ENCODE measurements at places on chromosomes 16 and 17.

- DNase-seq = no peak
These were observed 65.6 kb downstream of the XYLT1 start for GRCh38 chr16:17404941-17405689.

GRCh38 chr16:83187405-83187804 lies 560.6 kb downstream of the CDH13 start:
- DNase-seq = peak; percentile 61

GRCh38 chr16:89924925-89925307 lies 1.8 kb downstream of the TUBB3 start:
- no peak for DNase-seq

DNA sequence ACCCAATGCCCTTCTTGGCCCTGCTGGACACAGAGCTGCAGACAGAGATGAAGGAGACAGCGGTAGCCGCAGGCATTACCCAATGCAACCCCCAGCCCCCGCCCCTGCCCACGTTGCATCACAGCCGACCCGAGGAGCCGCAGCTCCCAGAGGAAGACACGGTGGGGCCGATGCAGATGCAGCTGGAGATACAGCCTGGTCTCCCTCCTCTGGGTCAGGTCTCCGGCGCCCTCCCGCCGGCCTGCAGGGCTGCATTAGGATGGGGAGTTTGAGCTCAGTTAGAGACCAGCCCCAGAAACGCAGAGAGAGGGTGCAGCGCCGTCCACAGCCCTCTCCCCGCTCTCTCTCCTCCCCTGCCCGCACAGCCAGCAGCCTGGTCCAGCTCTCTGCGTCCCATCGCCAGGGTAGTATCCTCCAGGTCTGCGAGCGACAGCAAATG lies 19.4 kb upstream of the UBE2I start:
- no peak for DNase-seq

GRCh38 chr16:58970775-58971174 lies 236.7 kb upstream of the GOT2 start:
- no peak for DNase-seq

GRCh38 chr17:1762901-1763898 lies 1.3 kb downstream of the SERPINF1 start:
- DNase-seq = no peak

- no peak for DNase-seq
These were observed 35.0 kb upstream of the MNT start for GRCh38 chr17:2435862-2436261.

- no peak for DNase-seq
These were observed 8.7 kb downstream of the HEXIM2 start for GRCh38 chr17:45170280-45170930.

GRCh38 chr17:63399856-63400255 lies 46.2 kb downstream of the CYB561 start:
- no peak for DNase-seq

DNA sequence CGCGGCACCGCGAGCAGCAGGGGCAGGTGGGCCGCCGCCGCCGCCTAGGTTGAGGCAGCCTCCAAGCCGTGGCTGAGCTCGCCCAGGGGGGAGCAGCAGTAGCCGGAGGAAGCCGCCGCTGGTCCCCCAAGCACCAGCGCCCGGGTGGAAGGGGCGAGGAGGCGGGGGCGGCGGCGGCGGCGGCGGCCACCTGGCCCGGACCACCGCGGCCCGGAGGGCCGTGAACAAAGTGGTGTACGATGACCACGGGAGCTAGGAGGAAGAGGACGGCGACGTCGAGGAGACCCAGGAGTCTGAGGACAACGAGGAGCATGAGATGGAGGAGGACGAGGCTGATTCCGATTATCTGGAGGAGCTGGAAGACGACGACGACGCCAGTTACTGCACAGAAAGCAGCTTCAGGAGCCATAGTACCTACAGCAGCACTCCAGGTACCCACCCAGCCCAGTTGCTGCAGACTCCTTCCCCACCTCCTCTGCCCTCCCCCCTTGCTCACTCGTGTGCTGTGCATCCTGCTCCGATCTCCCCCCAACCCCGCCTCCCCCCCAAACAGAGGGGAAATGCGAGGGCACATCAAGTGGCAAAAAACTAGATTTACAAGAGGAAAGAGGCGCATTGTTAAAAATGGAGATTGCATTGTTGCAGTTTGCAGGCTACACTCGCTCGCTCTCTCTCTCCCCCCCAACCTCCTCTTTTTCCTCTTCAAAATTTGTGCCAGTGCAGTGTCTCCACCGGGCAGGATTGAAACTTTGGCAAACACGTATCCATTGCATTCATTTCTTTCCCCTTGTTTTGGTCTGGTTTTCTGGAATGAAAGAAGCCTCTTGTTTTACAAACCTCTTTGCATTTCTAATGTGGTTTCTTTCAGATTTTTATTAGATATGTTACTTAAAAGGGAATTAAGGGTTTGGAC lies 41.8 kb upstream of the AMZ2 start:
- no peak for DNase-seq

- no peak for DNase-seq
These were observed 31.9 kb downstream of the ARHGAP23 start for GRCh38 chr17:38460082-38460715.

DNA sequence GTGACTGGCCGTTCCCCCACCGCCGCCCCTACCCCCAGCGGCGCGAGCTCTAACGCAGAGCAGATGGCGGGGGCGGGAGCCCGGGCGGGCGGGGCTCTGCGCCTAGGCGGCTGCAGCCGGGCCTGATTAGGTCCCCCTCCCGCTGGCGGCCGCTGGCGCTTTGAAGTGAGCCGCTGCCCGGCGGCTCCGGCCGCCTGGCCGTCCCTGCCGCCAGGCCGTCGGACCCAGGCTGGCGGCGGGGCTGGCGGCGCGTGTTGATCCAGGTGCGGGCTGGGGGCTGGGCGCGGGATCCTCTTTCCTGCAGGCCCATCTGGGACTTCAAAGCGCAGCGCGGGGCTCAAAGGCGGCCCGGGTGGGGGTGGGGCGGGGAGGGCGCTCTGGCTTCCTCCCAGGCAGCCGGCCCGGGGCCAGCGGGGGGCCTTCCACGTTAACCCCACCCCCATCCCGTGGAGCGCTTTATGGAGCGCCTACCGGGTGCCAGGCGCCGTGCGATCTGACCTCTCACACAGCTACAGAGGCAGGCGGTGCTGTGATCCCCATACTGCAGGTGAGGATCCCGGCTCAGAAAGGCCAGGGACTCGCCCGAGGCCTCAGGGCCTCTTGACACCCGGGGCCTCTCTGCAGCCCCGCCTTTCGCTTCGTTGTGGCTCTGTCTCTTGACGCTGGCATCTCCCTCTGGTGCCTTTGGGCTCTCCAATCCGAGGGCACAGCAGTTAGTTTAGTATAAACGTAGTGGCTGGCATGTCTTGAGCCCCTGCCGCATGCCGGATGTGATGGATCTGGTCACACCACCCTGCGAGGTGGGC lies 80.0 kb upstream of the NKD1 start:
- DNase-seq = no peak

DNA sequence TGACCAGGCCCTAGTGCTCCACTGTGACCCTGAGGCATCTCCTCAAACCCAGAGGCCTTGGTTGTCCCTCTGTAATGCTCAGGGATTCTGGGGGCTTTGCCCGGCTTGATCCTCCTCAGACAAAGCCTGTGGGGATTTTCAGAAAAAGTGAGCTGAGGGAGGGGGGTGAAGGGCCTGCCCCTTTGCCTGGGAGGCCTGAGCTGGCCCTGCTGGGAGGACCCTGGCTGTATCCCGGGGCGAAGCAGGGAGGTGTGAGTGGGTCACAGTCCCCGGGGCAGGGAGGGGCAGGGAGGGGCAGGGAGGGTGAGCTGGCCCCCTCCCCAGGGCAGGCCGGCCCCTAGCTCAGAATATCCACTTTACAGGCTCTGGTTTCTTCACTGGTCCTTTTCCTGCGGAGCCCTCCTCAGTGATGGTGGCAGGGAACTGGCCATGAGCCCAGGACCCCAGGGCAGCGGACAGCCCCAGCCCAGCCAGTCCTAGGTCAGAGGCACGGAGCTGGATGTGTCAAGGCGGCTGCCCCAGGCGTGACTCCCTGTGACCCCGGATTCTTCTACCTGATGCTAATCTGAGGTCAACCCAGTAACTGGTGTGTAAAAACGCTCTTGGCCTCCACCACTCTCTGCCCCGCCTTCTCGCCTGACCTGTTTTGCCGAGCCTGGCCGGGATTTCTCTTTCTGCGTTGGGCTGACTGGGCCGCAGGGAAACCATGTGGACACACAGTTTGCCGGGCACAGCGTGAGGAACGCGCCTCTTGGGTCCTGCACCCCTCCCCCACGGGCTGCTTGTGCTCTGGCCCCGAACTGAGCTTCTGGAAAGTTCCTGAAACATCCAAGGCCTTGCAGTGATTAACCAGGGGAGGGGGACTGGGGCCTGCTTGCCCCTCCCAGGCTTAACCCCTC lies 5.8 kb upstream of the FASN start:
- DNase-seq = no peak

- DNase-seq = no peak
These were observed 24.4 kb downstream of the RBL2 start for GRCh38 chr16:53458635-53459034.

DNA sequence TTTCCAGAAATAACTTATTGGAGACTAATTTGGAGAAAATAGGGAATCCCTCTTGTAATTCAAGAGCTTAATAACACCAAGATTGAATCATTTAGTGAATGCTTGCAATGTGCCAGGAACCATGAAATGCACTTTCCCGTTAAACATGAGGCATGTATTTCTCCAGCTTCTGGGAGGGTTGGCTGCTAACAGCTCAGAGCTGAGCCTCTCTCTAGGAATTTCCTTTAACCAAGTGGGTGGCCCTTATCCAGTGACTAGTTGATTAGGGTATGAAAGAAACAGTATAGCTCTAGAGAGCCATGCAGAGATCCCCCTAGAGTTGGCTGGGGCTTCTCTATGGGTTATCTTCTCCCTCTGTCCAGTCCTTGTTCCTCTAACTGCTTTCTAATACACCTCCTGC lies 356.4 kb upstream of the GOT2 start:
- no peak for DNase-seq

- DNase-seq = no peak
These were observed 3.6 kb downstream of the MATCAP1 start for GRCh38 chr16:67180166-67180565.

- DNase-seq = no peak
These were observed 12.6 kb upstream of the PRR29 start for GRCh38 chr17:63985387-63986140.

DNA sequence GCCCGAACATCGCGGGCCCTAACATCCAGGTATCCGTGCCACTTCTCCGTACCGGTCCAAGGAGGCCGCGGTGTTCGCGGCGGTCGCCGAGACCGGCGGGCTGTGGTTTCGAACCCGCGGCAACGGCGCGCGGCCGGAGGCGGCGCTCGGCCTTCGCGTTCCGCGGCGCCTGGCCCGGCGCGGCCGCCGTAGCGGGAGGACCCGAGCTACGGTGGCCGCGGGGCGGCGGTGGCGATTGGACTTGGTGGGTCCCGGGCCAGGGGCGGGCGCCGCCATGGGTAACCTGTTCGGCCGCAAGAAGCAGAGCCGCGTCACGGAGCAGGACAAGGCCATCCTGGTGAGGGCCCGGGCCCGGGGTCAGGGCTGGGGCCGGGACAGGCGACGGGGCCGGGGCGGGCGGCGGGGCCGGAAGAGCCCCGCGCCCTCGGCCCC lies at the start of gene CHMP6:
CHMP6 (plus strand) TSS at position 197 of the 432 bp plus-strand sequence; CDS start at position 275, 78 bp downstream.
- DNase-seq = peak; percentile 35

DNA sequence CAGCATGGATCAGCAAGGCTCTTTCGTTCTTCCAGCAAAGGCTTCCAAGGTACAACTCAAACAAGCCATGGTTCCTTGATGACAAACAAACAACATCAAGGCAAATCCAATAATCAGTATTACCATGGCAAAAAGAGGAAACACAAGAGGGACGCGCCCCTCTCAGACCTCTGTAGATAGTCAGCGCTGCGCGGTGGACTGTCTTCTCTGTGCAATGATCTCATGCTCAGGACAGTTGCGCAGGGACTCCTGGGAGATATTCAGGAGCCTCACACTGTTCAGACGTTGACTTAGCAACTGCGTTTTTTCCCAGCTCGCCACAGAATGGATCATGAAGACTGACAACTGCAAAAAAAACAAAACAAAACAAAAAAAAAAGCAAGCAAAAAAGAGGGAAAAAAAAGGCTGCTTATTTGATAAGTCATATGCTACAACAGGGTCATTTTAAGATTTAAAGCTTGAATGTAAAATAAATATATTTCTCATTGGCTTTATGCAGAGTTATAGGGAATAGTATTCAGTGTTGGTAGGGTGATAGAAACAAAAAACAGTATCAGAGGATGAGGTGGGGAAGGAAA lies 37.1 kb upstream of the ADCY7 start:
- DNase-seq = no peak
